Mesothelial cell of epicardium (in vitro differentiated cells): ENCODE measurements at places on chromosomes 16 and 17. TPM values are rescaled to one million over a fixed set of nuclear protein-coding genes. Genes with fewer than 3 reads are reported as not detected.

Gene CDH13
- 0.54 to 1.0 TPM (median 0.80 TPM) in 3 replicates for total RNA-seq

Gene DYNLRB2
- 1.4 to 2.0 TPM (median 1.4 TPM) in 3 replicates for total RNA-seq

Gene IGSF6
- total RNA-seq: not detected in 3 replicates

Gene CCL22
- not detected in 3 replicates for total RNA-seq

Gene DLX3
- total RNA-seq: 5.2 to 7.7 TPM (median 6.6 TPM) in 3 replicates

Gene DPEP2
- not detected in 3 replicates for total RNA-seq

Gene SPN
- 0.38 to 0.63 TPM (median 0.57 TPM) in 3 replicates for total RNA-seq

Gene TVP23A
- total RNA-seq: 9.5 to 9.9 TPM (median 9.8 TPM) in 3 replicates

Gene CACNG1
- total RNA-seq: 0.18 to 0.23 TPM (median 0.20 TPM) in 3 replicates

Gene KRTAP9-2
- not detected in 3 replicates for total RNA-seq

Gene EARS2
- 29.0 to 35.6 TPM (median 32.5 TPM) in 3 replicates for total RNA-seq

Gene KIF1C
- total RNA-seq: 78.5 to 82.9 TPM (median 81.7 TPM) in 3 replicates

Gene NPIPB9
- total RNA-seq: 3.6 to 5.2 TPM (median 4.3 TPM) in 3 replicates

Gene CACNA1H
- 40.8 to 49.1 TPM (median 41.8 TPM) in 3 replicates for total RNA-seq

Gene TPSD1
- not detected in 3 replicates for total RNA-seq

Gene TERB1
- total RNA-seq: 0.18 to 0.49 TPM (median 0.34 TPM) in 3 replicates

Gene KRTAP4-9
- not detected in 3 replicates for total RNA-seq

Gene MYO19
- total RNA-seq: 77.3 to 82.8 TPM (median 82.4 TPM) in 3 replicates

Gene NSF
- 32.5 to 34.8 TPM (median 32.8 TPM) in 3 replicates for total RNA-seq

Gene SDR42E1
- total RNA-seq: 0.13 to 0.35 TPM (median 0.23 TPM) in 3 replicates

Gene SULT1A4
- 2.0 to 3.2 TPM (median 2.6 TPM) in 3 replicates for total RNA-seq

Gene ABI3
- total RNA-seq: 0.51 to 1.3 TPM (median 0.69 TPM) in 3 replicates

Gene OTOP2
- not detected in 3 replicates for total RNA-seq

Gene PARD6A
- total RNA-seq: 1.9 to 2.2 TPM (median 1.9 TPM) in 3 replicates

Gene CUEDC1
- total RNA-seq: 37.0 to 38.7 TPM (median 37.8 TPM) in 3 replicates

Gene ENPP7
- not detected in 3 replicates for total RNA-seq

Gene PNMT
- 1.7 to 2.1 TPM (median 1.7 TPM) in 3 replicates for total RNA-seq

Gene SLC38A8
- not detected in 3 replicates for total RNA-seq

Gene RAI1
- total RNA-seq: 127 to 137 TPM (median 129 TPM) in 3 replicates

Gene GDE1
- 42.7 to 49.1 TPM (median 45.9 TPM) in 3 replicates for total RNA-seq

Gene TRPV3
- 3.4 to 4.0 TPM (median 3.6 TPM) in 3 replicates for total RNA-seq

Gene MYO18A
- 55.0 to 58.4 TPM (median 56.8 TPM) in 3 replicates for total RNA-seq

Gene NETO2
- total RNA-seq: 26.2 to 27.5 TPM (median 26.9 TPM) in 3 replicates

Gene LRRC46
- total RNA-seq: 0.16 TPM in 1 of 3 replicates, not detected in the others

Gene KRT20
- not detected in 3 replicates for total RNA-seq

Gene ALOXE3
- total RNA-seq: 0.09 to 0.13 TPM in 2 of 3 replicates, not detected in the other

Gene METTL2A
- total RNA-seq: 22.4 to 25.2 TPM (median 24.6 TPM) in 3 replicates

Gene KRT9
- total RNA-seq: not detected in 3 replicates

Gene KRTAP16-1
- not detected in 3 replicates for total RNA-seq

Gene TSPAN10
- total RNA-seq: 2.9 to 3.7 TPM (median 3.1 TPM) in 3 replicates

Gene KRTAP9-8
- not detected in 3 replicates for total RNA-seq

Gene CCL4L2
- not detected in 3 replicates for total RNA-seq

Gene WFDC1
- 2.2 to 3.0 TPM (median 2.6 TPM) in 3 replicates for total RNA-seq

Gene NOTUM
- 5.9 to 8.2 TPM (median 6.5 TPM) in 3 replicates for total RNA-seq

Gene DNAH9
- 0.35 to 0.96 TPM (median 0.47 TPM) in 3 replicates for total RNA-seq

Gene NBR1
- 61.6 to 63.5 TPM (median 63.3 TPM) in 3 replicates for total RNA-seq

Gene BAIAP3
- total RNA-seq: 1.3 to 2.4 TPM (median 2.3 TPM) in 3 replicates

Gene RAB11FIP4
- 21.1 to 21.8 TPM (median 21.2 TPM) in 3 replicates for total RNA-seq

Gene CD300A
- not detected in 3 replicates for total RNA-seq

Gene KRTAP4-1
- not detected in 3 replicates for total RNA-seq

Gene TMC8
- 0.60 to 1.2 TPM (median 1.1 TPM) in 3 replicates for total RNA-seq

Gene MRTFB
- total RNA-seq: 74.7 to 77.5 TPM (median 75.6 TPM) in 3 replicates

Gene CALCOCO2
- total RNA-seq: 55.2 to 56.6 TPM (median 56.6 TPM) in 3 replicates

Gene ZACN
- 0.18 TPM in 1 of 3 replicates, not detected in the others for total RNA-seq

Gene HAGHL
- 6.4 to 8.6 TPM (median 7.4 TPM) in 3 replicates for total RNA-seq

Gene RPL27
- 1,019 to 1,067 TPM (median 1,060 TPM) in 3 replicates for total RNA-seq

Gene FOXL1
- total RNA-seq: 2.5 to 3.2 TPM (median 2.5 TPM) in 3 replicates
